Stomach (tissue), 19 donors: ENCODE measurements at places on chromosomes 2 and 18.

DNA sequence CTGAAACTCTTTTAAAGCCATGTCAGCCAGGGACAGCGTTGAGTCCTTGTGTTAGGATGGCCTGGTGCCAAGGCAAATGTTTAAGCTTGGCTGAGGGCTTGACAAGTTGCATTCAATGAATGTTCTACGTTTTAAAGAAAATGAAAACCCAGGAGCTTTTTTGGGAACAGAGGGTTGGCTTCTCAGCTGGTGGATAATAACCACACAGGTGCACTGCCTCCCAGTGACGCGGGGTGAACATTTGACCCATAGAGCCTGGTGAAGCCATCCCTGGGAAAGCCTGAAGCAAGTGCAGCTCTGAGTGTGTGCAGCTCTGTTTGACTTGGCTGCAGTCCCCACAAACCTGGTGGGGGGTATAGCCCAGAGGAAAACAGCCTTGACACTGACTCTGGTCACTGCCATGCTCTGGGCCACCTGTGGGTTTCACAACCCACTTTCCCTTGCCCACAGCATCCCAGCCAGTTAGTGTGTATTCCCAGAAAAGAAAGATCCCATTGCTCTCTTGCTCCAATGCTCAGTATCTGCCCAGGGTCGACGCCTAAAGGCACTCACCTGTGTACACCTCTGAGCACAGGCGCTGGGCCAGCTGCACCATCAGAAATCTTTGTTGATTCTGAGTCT lies 874.9 kb downstream of the RNF144A start:
- no peak overlapping the region for H3K4me3 ChIP-seq
- no peaks in the 10 kb centered on the region for H3K36me3 ChIP-seq
- DNase-seq, result peak; percentile 79
- H3K27me3 ChIP-seq, result no peaks in the 10 kb centered on the region

GRCh38 chr2:241895712-241896641 lies 26.4 kb downstream of the RTP5 start:
- no peaks in the 10 kb centered on the region for H3K27me3 ChIP-seq
- no peaks in the 10 kb centered on the region for H3K36me3 ChIP-seq
- H3K4me3 ChIP-seq, result no peak overlapping the region
- DNase-seq, result peak; percentile 85

DNA sequence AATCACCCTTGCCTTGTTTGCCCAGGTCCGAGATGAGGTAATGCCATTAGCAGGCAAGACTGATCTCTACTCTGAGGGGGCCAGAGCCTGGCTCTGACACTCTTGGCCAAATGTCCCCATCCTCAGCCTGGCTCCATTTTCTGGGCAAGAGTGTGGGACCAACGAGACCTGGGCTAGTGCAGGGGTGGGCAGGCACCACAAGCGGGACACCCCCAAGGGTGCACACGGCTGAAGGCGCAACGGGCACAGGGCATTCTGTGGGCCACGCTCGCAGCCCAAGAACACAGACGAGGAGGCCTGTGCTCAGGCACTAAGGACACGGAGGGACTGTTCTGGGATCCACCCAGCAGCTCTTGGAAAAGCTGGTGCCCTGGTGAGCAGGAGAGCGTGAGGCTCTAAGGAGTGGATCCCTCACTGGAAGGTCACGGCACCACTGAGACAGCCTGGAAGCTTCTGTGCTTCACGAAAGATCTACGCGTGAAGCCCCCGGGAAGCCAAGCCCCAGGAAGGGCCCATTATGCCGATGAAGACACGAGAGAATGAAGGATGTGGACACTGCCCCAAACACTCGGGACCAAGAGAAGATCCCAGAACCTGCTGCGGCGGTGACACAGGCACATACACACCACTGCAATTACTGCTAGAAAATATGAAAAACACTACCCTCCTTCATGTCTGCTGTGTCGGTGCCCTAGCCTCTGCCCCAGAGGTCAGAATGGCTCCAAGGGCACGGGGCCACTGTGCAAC lies 138.2 kb downstream of the HDAC4 start:
- DNase-seq, result peak; percentile 22
- no peaks in the 10 kb centered on the region for H3K27me3 ChIP-seq
- H3K4me1 ChIP-seq, result peaks cover 63% of the 10 kb centered on the region
- no peaks in the 10 kb centered on the region for H3K36me3 ChIP-seq
- peak overlapping the region; percentile 83 for H3K27ac ChIP-seq
- H3K4me3 ChIP-seq, result no peak overlapping the region

DNA sequence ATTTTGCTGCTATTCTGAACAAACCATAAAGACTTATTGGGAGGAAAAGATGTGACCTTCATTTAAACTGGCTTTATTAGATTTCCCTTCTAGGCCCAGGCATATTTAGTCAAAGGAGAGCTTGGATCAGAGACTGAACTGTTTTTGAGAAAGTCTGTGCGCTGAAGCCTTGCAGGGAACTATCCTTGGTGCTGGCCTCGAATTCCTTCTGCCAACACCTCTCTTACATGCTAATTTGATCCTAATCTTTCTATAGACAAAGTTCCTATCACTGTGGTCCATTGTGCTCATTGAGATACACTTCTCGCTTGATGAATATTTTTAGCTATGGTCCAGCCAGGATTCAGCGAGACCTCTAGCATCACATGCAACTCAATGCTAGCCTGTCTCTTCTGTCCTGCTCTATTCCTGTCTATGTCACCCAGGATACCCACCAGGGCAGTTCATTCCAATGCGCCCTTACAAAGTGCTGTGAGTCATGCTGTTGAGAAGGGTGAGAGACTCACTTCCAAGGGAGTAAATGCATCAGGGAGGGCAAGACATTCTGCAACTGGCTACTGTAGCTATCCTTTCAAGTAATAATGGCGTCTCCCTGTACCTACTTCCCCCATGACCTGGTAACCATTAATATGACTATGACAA lies 356.7 kb upstream of the LYPD1 start:
- no peak overlapping the region for H3K4me3 ChIP-seq
- H3K27me3 ChIP-seq, result no peaks in the 10 kb centered on the region
- no peaks in the 10 kb centered on the region for H3K36me3 ChIP-seq
- peak; percentile 28 for DNase-seq
- no peaks in the 10 kb centered on the region for H3K4me1 ChIP-seq

DNA sequence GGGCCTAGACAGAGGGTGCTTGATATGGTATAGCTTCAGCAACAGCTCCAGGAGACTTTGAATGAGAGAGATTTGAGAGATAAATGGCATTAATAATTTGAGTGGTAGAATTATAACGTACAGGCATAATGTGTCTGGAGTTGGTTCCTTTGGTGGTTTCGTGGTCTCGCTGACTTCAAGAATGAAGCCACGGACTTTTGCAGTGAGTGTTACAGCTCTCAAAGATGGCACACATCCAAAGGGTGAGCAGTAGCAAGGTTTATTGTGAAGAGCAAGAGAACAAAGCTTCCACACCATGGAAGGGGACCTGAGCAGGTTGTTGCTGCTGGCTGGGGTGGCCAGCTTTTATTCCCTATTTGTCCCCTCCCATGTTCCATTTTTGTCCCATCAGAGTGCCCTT lies 23.1 kb downstream of the PDCD1 start:
- H3K4me1 ChIP-seq, result no peaks in the 10 kb centered on the region
- H3K36me3 ChIP-seq, result no peaks in the 10 kb centered on the region
- no peak for DNase-seq

DNA sequence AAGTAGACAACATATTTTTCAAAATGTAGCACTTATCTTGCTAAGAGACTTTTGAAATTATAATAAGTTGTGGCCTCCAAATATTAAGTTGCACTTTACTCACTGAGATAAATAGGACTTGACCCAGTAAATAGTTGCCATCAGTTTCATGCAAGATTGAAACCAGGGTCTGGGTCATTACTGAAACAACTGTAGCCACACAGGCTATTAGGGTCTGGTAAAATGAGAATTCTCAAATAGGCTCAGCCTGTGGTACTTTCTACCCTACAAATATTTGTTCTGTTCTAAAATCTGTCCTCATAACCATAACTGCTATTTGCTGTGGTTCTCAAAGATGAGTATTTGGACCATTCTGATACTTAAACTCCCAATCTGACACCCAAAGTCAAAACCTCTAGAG lies 115.4 kb upstream of the STK17B start:
- H3K4me3 ChIP-seq, result no peak overlapping the region
- no peaks in the 10 kb centered on the region for H3K36me3 ChIP-seq
- no peak for DNase-seq

- H3K36me3 ChIP-seq, result no peaks in the 10 kb centered on the region
- H3K4me1 ChIP-seq, result peaks cover 9% of the 10 kb centered on the region
- no peak overlapping the region for H3K4me3 ChIP-seq
These were observed 60.0 kb upstream of the OTOF start for GRCh38 chr2:26537826-26538475.

GRCh38 chr2:239911641-239912071 lies 113.5 kb downstream of the NDUFA10 start:
- no peak overlapping the region for H3K4me3 ChIP-seq
- no peaks in the 10 kb centered on the region for H3K36me3 ChIP-seq
- no peaks in the 10 kb centered on the region for H3K27me3 ChIP-seq
- H3K27ac ChIP-seq, result peak overlapping the region; percentile 16
- peak; percentile 42 for DNase-seq

DNA sequence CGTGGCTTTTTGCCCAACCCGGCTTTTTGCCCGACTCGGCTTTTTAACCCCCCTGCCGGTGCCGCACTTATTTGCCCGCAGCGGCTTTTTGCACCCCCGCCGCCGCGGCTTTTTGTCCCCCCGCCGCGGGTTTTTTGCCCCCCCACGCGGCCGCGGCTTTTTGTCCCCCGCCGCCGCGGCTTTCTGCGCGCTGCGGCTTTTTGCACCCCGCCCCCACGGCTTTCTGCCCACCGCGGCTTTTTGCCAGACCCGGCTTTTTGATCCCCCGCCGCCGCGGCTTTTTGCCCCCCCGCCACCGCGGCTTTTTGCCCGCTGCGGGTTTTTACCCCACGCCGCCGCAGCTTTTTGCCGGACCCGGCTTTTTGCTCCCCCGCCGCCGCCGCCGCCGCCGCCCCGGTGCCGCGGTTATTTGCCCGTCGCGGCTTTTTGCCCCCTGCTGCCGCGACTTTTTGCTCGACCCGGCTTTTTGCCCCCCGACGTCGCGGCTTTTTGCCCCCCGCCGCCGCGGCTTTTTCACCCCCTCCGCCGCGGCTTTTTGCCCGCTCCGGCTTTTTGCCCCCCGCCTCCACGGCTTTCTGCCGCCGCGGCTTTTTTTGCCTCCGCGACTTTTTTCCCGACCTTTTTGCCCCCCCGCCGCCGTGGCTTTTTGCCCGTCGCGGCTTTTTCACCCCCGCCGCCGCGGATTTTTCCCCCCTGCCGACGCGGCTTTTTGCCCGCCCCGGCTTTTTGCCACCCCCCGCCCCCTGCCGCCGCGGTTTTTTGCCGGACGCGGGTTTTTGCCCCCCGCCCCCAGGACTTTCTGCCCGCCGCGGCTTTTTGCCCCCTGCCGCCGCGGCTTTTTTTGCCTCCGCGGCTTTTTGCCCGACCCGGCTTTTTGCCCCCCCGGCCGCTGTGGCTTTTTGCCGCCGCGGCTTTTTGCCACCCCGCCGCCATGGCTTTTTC lies 2786.5 kb downstream of the RPIA start:
- peaks cover 53% of the 10 kb centered on the region for H3K27me3 ChIP-seq
- H3K4me1 ChIP-seq, result peaks cover 24% of the 10 kb centered on the region
- H3K27ac ChIP-seq, result no peak overlapping the region
- no peaks in the 10 kb centered on the region for H3K36me3 ChIP-seq

- no peaks in the 10 kb centered on the region for H3K36me3 ChIP-seq
- no peaks in the 10 kb centered on the region for H3K4me1 ChIP-seq
- DNase-seq, result peak; percentile 51
- H3K27me3 ChIP-seq, result no peaks in the 10 kb centered on the region
These were observed 115.7 kb upstream of the OSR1 start for GRCh38 chr2:19474128-19474527.

GRCh38 chr2:88838165-88838635 lies 146.7 kb downstream of the RPIA start:
- H3K36me3 ChIP-seq, result no peaks in the 10 kb centered on the region
- no peaks in the 10 kb centered on the region for H3K27me3 ChIP-seq
- peak; percentile 36 for DNase-seq
- no peak overlapping the region for H3K27ac ChIP-seq
- no peaks in the 10 kb centered on the region for H3K4me1 ChIP-seq

GRCh38 chr2:31429759-31430438 lies 15.4 kb upstream of the XDH start:
- DNase-seq, result peak; percentile 10
- H3K4me1 ChIP-seq, result no peaks in the 10 kb centered on the region
- H3K36me3 ChIP-seq, result no peaks in the 10 kb centered on the region
- no peak overlapping the region for H3K27ac ChIP-seq
- no peaks in the 10 kb centered on the region for H3K27me3 ChIP-seq

DNA sequence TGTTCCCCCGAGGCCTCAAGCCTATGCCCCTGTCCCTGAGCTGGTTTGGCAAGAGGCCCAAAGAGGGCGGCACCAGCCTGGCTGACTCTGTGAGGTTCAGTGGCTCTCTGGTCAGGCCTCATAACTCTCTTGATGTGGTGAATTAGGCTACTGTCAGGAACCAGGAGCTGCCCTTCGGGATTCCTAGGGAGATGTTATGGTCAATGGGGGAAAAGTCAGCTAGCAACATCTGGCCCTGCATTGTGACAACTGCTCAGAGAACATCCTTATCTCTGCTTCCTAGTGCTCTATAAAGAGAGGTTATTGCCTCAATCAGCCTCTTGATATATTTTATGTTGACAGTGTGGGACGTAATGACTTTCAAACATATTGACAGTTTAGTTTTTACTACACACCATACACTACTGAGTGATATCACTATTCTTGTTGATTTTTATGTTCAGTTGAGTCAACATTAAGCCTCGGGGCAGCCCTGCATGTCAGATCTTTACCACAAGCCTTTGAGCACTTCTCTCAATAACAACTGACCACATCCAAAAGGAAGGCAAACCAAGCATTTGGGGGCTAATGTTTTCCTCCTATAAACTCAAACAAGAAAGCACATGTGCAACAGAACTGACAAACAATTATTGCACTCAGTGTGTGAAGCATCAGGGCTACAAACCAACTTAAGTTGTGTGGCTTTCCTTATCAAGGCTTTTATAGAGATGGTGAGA lies 448.3 kb upstream of the SLC14A2 start:
- H3K27ac ChIP-seq, result no peak overlapping the region
- no peaks in the 10 kb centered on the region for H3K27me3 ChIP-seq
- no peak overlapping the region for H3K4me3 ChIP-seq
- DNase-seq, result no peak
- no peaks in the 10 kb centered on the region for H3K36me3 ChIP-seq

- no peak overlapping the region for H3K4me3 ChIP-seq
- DNase-seq, result no peak
- H3K27ac ChIP-seq, result no peak overlapping the region
- H3K4me1 ChIP-seq, result peaks cover 20% of the 10 kb centered on the region
These were observed 293.5 kb downstream of the TRIB2 start for GRCh38 chr2:13010283-13010682.
